ENCODE measurements at places on chromosomes 11 and 22.

GRCh38 chr22:16969508-16970327, 38.3 kb downstream of the GAB4 start:
- DNase-seq = no peak

- DNase-seq = no peak
Observed at GRCh38 chr11:2345050-2345449, 32.1 kb upstream of the CD81 start.

DNA sequence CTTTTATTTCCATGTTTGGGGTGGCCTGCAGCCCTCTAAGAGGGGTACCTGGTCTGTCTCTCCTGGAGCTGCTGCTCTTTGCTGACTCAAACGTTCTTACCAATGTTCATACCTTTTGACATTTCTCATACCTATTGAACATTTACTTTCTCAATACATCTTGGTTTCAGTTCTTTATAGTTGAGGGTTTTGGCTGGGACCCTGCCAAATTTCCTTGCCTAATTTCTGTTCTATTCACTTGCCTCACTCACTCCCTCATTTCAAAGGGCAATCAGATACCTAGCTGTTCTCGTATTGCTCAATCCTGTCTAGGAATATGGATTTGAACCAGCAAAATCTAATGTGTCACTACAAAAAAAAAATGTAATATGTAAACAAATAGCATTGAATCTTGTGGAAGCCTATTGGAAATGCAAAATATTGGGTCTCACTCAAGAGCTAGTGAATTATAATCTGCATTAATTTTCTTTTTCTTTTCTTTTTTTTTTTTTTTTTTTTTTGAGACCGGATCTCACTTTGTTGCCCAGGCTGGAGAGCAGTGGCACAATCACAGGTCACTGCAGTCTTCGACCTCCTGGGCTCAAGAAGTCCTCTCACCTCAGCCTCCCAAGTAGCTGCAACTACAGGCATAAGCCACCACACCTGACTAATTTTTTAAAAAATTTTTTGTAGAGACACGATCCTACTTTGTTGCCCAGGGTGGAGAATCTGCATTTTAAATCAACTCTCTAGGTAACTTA, 7.5 kb downstream of the OR6M1 start:
- no peak for DNase-seq

- DNase-seq = no peak
Observed at GRCh38 chr22:32501836-32502752, 27.5 kb downstream of the FBXO7 start.

DNA sequence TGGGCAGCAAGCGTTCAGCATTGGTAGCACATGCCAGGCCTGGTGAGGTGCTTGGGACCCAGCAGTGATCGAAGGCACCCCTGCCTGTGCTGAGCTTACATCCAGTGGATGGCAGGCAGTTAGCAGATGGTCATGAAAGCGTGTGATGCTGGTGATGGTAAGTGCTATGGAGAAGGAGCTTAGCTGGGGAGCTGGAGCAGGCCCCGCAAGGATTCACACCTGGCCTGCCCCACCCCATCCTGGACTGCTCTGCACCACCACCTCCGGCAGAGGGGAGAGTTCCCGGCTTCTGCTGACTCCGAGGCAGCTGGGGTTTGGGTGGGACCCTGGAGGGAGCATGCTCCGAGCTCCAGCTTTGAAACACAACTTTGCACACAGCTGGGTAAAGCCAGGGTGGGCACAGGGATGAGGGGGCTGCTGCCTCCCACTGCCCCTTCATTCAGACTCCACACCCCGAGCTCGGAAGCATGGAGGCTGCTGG, 16.2 kb downstream of the MPPED1 start:
- no peak for DNase-seq

- no peak for DNase-seq
Observed at GRCh38 chr11:114081641-114082414, 22.3 kb downstream of the ZBTB16 start.

- no peak for DNase-seq
Observed at GRCh38 chr11:35285471-35285870, 133.9 kb downstream of the SLC1A2 start.

DNA sequence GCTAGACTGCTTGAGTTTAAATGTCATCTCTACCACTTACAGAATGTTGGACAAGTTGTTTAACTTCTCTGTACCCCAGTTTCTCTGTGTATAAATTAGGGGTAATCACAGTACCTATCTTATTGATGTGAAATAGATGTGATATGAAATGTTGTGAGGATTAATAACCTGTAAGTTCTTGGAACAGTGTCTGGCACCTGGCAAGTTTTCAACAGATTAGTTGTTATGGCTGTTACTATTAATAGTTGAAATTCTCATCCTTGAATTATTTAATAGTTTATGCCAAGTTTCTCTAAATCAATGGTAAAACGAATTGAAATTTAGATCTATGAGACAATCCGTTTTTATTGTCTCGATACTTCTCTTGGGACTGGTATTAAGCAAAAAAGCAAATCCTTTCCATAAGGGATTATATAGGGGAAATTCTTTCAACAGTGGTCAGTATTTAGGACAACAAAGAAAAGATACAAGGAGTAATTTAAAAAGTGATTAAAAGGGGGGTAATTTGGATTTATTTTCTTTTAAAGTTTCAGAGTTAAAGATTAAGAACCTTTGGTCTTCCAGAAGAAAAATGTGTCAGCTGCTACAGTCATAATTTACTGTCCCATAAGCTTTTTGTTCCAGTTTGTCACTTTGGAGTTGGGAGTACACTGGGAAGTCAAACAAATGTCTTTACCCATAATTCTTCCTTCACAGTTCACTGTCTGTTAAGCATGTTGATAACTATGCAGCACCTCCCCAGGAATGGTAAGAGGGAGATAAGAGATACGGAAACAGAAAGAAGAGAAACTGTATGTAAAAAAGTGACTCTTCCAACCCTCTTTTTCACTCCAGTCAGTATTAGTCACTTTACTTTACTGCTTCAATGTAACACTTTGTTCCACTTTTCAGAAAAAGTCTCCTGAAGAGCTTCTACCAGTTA, 13.2 kb downstream of the PDE3B start:
- no peak for DNase-seq

DNA sequence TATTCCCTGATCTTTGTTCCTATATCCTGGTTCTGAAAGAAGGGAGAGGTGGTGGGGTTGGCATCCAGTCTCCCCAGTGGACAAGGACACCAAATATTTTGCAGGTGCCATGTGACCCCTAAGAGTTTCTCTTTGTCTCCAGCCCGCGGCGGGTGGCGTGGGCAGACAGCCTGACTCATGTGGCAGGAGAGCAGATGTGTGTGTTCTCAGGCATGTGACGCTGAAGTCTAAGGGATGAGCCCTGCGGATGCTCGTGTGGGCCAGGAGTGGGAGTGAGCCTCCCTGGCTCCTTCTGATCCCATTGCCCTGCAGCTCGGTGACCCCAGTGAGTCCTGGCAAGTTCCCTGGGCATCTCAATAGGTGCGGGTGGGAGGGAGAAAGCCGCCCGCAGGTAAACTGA, 94.8 kb upstream of the TBCEL start:
- DNase-seq = no peak

- no peak for DNase-seq
Observed at GRCh38 chr22:24118689-24119384, 62.5 kb upstream of the SUSD2 start.

- DNase-seq = no peak
Observed at GRCh38 chr11:9831122-9831521, 167.2 kb downstream of the SWAP70 start.

DNA sequence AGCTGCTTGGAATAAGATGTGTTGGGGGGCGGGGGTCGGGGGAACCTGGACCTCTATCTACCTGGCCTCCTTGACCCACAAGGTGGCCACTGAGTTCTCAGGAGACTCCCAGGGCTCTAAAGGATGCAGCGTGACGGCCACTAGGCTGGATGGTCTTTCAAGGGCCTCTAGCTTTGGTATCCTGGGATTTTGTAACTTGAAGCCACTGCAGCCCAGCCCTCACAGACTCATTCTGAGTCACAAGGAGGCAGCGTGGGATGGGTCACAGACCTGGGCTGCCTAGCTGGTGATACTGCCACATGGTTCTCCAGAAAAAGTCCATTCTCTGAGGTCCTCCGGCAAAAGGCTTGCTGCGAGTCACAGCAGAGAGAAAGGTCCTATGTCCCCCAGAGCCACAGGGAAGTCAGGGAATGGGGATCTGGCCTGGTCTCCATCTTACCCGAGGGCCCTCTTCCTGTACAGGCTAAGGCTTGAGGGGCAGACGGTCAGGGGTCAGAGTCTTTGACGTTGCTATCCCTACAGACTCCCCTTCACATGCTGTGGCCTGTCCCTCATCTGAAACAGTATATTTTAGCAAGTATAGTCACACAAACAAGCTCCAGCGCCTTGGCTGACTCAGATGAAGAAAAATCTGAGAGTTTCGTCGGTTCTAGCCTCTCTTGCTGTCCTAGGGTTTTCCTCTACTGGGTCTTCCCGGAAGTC, 52.4 kb downstream of the KCNC1 start:
- no peak for DNase-seq

DNA sequence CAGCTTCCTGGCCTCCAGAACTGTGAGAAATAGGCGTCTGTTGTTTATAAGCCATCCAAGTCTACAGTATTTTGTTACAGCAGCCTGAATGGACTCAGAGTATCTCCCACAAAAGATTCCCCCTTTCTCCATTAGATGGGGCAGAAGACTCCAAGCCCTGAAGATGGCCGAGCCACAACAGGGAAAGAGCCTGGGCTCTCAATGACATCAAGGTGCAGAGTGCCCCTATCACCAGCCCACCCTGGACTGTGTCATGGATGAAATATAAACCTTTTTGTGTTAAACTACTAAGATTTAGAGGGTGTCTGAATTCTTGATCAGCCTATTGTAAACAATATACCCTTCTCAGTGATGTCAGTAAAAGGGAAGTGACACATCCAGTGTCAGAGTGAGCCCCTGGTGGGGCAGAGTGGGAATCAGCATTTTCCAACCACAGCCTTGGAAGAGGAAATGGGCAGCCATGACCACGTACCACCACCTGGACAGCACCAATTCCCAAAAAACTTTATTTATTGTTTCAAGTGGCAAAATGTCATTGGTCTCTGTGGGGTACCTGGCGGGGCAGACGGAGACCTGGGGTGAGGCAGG, 25.5 kb downstream of the TNKS1BP1 start:
- no peak for DNase-seq

DNA sequence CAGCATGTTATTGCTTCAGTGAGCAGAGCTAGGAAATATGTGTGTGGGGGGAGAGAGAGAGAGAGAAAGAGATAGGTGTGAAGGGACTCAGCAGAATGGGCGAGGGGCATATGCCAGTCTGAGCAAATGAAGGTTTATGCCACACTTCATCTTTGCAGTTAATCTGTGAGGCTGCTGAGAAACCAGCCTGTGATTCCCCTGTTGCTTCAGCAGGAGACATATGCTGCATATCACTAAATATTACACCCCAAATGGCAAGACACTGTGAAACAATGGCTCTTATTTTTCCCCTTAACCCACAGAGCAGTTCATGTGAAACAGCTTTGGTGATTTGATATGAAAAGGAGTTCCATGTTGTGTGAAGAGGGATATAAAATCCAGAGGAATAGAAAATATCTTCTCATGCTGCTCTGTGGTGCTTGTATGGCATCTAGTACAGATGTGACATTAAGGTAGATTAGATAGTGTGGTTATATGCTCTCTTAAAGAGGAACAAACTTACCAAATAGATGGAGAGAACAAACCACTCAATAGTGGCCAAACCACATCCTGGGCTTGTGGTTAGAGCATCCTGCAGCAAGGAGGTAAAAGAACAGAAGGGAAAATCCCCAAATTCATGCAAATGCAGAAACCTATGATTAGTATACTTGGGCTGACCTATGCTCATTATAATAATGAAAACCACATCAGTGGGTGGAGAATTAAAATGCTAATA, 864.2 kb downstream of the FAM181B start:
- no peak for DNase-seq

- DNase-seq = no peak
Observed at GRCh38 chr22:39188809-39189208, 36.3 kb upstream of the CBX7 start.

DNA sequence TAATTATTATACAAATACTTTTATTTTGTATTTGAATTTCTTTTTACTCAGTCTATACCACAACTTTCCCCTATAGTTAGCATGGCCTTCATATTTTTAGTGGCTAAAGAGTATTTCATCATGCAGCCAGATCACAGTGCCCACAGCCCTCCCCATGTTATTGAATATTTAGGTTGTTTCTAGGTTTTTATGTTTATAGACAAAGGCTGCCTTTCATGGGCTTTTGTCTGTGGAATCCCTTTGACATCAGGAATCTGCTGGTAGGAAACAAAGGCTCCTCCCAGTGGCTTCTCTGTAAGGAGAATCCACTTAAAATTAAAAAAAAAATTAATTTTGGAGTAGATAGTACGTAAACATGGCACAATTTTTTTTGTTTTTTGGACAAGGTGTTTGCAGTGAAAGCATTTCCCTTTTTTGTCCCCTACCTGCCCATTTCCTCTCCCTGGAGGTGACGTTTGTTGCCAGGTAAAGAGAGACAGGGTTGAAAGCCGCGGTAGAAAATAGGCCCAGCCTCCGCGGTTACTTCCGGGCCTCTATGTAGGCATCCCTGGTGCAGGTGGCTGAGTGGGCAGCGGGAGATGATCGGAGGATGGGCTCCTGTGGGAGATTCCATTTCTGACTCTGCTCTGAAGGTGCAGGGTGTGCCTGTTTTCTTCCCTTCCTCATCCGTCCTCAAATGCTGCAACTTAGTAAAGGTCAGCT, 82.2 kb upstream of the OR4B1 start:
- DNase-seq = no peak

- no peak for DNase-seq
Observed at GRCh38 chr11:68099057-68099456, 22.1 kb downstream of the CHKA start.

DNA sequence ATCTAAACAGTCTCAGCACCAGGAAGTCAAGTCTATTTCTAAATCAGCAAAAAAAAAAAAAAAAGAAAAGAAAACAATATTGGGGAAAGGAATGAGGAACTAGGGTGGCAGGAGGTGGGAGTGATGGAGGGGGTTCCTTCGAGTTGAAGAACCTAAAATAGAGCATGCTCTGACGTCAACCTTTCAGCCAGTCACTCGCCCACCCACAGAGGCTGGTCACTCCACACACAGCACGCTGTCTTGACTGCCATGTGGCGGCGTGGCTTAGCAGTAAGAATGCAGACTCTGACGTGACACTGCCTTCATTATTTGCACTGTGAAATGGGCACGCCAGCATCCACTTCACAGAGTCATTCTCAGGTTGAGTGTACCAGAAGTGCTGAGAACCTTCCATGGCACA, 48.3 kb downstream of the LARGE1 start:
- no peak for DNase-seq

DNA sequence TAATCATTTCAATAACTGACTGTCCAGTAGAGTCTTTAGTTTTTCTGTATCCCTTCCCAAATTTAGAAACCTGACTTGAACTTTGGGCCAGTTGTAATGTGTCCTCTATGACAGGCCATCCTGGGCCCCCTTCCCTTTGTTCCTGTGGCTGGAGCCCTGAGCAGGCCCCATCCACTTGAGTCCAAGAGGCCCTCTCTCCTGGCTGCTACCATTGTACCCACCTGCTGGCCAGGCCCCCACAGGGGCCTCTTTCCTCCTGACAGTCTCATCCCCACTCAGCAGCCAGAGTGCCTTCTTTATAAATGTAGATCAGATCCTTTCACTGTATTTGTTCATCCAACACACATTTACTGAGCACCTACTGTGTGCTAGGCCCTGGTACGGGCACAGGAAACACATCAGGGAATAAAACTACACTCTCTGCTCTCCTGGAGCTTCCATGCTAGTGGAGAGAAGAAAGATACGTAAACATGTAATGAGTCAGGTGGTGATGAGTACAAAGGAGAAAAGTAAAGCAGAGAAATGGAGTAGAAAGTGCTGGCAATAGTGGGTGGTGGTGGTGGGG, 2.7 kb upstream of the LRP5 start:
- DNase-seq = no peak
